ENCODE measurements at places on chromosomes 7 and 10.
A peak's percentile ranks its signal among the peaks of the same experiment; 100 is the strongest.

DNA sequence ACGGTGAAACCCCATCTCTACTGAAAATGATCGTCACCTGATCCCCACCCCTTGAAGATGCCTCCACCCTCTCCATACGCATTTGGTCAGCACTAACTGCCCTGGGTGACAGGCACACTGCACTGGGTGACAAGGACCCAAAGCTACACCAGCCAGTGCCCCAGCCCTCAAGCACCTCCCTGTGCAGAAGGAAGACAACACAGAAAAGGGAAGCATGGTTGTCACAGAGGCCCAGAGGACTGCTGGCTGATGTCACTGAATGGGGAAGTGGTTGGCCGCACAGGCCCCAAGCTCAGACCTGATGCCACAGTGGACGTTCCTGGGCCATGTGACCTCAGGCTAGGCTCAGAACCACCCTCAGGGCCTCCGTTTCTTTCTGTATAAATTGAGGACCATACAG, 4.2 kb upstream of the PILRA start:
- DNase-seq = peak; percentile 48

DNA sequence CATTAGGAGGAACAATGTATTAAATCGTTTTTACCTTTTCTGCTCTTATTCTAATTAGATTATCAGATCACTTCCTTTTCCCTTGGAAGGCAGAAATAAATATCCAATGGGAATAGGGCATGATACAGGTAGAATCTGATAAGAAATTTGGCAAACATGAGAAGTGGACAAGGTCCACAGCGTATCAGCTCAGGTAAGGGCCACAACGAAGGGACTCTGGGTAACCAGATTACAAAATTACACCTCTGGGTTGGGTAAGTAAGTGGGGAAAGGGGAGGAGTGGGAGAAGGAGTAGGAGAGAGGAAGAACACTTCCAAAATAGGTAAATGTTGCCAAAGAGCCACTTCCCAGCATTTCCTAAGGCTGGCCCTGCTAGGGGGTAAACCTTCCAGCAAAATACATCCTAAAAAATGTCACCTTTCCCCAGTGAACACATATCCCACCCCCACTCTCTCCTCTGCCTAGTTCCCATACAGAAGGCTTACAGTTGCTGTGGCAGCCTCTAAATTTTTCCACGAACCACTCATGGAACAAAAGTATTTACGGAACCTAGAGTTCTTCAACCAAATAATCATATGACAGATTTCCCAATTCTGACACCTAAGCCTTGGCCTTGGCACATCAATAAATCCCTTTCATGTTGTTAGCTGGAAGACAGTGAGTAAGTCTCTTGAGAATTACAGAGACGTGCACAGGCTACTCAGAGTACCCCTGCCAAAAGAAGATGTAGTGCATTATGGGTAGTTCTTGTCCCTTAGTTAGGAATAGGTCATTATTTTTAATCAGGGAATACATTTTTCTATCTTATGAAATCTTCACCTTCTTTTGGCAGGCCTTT, 51.5 kb upstream of the DLX6 start:
- no peak for DNase-seq

GRCh38 chr10:15858861-15859281, 1.4 kb downstream of the MINDY3 start:
- no peak for DNase-seq

DNA sequence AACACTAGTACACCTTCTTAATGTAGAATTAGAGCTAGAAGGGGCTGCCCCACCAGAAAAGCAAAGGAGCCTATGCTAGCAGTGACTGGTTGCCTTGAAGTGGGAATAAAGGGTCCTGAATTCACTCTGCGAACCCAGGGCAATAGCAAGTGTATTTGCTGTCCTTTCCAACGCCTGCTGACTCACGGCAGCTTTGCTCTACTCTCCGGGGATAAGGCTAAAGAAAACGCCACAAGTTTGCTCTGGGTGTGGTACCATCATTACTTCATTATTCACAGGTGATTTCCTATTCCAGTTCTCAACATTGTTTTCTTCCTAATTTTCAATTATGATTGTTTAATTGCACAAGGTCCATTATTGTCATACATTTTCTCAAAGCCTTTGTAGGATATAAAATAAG, 220.5 kb upstream of the AOAH start:
- no peak for DNase-seq

GRCh38 chr7:149874644-149875028, 867 bp downstream of the ATP6V0E2 start:
- DNase-seq = no peak

GRCh38 chr7:94104301-94104700, 100.1 kb upstream of the BET1 start:
- no peak for DNase-seq

- DNase-seq = no peak
Observed at GRCh38 chr7:47153058-47153457, 428.9 kb downstream of the TNS3 start.

GRCh38 chr7:128666200-128666599, 5.9 kb upstream of the GARIN1A start:
- no peak for DNase-seq

- DNase-seq = no peak
Observed at GRCh38 chr10:42952931-42953683, 123.8 kb upstream of the RET start.

- DNase-seq = no peak
Observed at GRCh38 chr7:3243256-3243655, 57.8 kb upstream of the SDK1 start.

- no peak for DNase-seq
Observed at GRCh38 chr10:124379609-124380193, 39.0 kb downstream of the OAT start.

- DNase-seq = no peak
Observed at GRCh38 chr7:117950601-117951260, 77.5 kb upstream of the CTTNBP2 start.

GRCh38 chr10:16581202-16581601, 59.5 kb upstream of the C1QL3 start:
- no peak for DNase-seq

- no peak for DNase-seq
Observed at GRCh38 chr10:95289003-95289920, 1.5 kb downstream of the PDLIM1 start.

DNA sequence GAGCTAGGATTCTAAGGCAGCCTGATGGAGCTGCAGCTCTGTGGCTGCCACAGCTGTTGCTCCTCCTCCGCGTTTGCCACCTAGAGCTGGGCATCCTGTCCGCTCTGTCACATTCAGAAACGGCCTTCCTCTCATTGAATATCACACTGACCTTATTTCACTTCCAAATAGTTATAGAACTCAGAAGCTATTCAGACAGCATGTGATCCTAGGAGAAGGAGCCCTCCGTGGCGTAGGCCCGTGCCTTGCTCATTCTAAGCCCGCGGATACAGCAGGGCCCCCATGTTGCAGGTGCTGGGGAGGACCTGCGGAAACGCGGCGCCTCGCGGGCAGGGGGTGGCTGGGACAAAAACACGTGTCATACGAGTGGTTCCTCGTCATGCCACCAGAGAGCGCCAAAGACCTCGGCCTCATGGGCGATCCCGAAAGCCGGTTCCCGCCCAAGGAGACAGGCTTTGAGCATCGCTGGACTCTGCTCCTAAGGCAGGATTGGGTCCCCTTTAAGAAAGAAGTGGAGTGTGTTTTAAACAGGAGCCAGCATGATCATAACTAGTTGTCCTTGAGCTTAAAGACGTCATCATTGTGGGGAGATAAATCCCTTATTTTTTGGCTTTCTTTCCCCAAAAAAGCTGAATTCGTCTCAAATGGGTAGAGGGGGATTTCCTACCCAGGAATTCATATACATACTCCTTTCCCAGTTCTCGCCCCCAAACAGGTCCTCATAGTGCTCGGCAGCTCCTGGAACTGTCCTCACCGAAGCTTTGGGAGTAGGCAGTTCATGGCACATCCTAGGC, 17.9 kb upstream of the FIGNL1 start:
- DNase-seq = peak; percentile 78

DNA sequence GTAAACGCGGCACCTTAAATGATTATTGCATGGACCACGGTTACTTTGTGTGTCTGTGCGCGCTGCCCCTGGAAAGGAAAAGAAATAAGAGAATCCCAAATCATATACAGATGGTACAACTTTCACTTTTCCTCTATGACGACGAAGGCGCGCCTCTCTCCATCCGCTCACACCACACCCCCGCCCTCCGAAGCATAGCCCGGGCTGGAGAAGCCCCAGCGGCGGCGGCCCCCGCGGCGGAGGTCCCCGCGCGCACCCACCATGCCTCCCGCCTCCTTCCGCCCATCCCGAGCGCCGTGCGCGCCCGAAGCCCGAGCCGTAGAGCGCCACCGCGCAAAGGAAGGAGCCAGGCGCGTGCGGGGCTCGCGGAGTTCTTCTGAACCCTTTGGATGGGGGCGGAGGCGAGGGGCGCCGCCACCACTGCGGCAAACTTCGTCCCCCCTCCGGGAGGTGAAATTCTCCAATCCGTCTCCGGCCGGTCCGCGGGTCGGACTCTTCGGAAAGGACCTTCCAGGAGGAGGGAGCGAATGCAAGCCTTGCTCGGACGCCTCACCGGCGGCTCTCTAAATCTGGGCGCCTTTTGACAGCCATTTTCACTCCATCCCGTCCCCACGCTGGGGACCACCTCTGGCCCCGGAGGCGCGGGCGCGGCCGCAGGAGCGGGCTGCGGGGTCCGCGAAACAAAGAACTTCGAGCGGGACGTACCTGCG, 588 bp downstream of the GLI3 start:
- DNase-seq = no peak

DNA sequence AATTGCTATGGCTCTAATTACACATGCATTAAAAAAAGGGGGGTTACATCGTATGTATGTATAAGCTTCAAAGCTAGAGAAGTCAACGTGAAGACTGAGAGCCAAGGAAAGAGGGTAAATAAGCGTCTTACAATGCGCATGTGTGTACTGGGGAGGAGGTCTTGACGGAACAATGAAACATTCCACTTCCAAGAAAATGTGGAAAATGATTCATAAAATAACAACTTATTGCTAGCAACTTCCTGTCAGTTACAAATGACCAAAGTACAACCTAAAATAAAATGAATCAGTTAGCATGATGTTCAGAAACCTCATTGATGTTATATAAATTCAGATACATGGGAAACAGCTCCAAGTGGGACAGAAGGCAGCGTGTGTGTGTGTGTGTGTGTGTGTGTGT, 104.1 kb upstream of the RHEB start:
- no peak for DNase-seq

DNA sequence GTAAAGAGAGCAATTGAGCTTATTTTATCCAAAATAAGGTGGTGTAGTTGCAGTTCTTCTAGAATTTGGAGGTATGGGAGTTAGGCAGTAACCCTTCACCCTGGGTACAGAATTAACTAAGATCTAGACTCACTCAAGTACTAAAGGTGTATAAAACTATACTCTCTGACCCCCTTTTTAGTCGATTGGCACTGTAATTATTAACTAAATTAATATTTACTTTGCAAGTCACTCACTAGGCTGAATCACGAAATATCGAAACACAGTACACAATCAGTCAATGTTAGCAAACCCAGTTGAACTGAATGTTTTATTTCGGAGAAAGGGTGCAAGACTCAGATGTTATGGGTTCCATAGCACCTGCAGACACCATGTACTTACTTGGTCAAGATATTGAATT, 14.6 kb upstream of the CYP2C19 start:
- no peak for DNase-seq

DNA sequence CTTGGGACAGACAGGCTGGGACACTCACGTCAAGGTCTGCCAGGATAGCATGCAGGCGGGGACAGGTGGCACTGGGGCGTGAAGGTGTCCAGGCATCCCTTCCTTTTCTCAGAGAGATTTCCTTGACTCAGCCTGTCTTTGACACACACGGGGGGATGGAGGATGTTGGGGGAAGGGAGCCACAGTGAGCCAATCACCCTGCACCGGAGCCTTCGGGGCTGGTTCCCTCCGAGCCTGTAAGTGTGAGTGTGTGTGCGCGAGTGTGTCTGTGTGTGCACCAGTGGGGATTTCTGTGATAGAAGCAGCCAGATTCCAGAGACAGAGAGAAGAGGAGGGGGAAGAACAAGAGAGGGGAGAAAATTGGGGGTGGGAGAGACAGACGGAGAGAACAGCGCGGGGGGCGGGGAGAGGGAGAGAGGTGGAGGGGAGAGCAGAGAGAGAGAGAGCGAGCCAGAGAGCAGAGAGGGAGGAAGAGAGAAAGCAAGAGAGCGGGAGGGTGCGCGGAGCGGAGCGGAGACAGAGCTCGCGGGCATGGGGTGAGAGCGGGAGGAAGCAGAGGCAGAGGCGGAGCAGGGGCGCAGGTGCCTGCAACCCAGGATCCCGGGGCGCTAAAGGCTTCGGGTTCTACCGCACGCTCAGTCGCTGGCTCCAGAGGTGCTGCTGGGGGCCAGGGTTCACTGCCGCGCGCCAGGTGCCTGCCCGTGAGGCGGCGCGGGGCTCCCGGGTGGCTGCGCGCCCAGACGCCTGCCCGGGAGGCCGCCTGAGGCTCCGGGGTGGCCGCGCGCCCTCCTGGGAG, 466 bp upstream of the GPR26 start:
- DNase-seq = no peak

GRCh38 chr10:120948889-120949608, 97.9 kb downstream of the WDR11 start:
- peak; percentile 44 for DNase-seq

DNA sequence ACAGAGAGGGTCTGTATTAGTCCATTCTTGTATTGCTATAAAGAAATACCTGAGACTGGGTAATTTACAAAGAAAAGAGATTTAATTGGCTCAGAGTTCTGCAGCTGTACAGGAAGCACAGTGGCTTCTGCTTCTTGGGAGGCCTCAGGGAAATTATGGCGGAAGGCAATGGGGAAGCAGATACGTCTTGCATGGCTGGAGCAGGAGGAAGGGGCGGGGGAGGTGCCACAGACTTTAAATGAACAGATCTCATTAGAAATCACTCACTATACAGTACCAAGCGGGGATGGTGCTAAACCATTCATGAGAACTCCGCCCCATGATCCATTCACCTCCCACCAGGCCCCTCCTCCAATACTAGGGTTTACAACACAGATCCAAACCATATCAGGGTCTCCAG, 3.7 kb upstream of the CALU start:
- no peak for DNase-seq

GRCh38 chr7:96414931-96415292, 93.0 kb upstream of the SLC25A13 start:
- peak; percentile 50 for DNase-seq

GRCh38 chr10:131901181-131901829, 497 bp downstream of the PPP2R2D start:
- peak; percentile 58 for DNase-seq

- DNase-seq = no peak
Observed at GRCh38 chr7:92002720-92003119, 62.1 kb downstream of the AKAP9 start.

DNA sequence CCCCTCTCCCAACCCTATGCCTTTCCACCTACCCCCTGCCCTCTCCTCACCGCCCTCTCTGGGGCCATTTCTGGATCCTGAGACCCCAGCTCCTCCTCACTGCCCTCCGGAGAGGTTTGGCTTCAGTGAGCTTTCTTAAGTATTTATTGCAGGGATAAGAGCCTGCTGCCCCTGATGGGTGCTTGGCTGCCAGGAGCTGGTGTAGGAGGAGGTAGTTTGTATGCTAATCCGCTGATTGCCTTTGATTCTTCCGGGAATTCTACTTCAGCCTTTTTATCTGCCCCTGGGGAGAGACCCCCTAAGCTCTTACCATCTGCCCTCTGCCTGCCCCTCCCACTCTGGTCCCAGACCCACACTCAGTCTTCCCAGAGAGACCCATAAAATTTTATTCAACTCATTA, 263.5 kb upstream of the PODXL start:
- DNase-seq = no peak

GRCh38 chr10:112615269-112615668, 168.3 kb downstream of the VTI1A start:
- DNase-seq = no peak

- no peak for DNase-seq
Observed at GRCh38 chr7:128131731-128132130, 100.5 kb upstream of the LRRC4 start.
